Stimulated activated CD4-positive, alpha-beta T cell treated with anti-CD3 and anti-CD28 coated beads, Interleukin-12 subunit alpha, Interleukin-12 subunit beta, amount 100 ng/mL, for 24 hours (primary cell): ENCODE measurements at places on chromosomes 3 and 15.

- DNase-seq = no peak
These were observed 35.7 kb downstream of the ADAMTS17 start for GRCh38 chr15:100306098-100306497.

- no peak for DNase-seq
These were observed 91.0 kb downstream of the RAD18 start for GRCh38 chr3:8872261-8872660.

GRCh38 chr3:26099692-26100091 is 309.8 kb downstream of the OXSM start:
- DNase-seq = no peak

GRCh38 chr3:42302924-42303634 is 37.1 kb upstream of the CCK start:
- DNase-seq = no peak
